Heart right ventricle (tissue), 16 donors: ENCODE measurements at places on chromosomes 1 and 21. TPM values are rescaled to one million over a fixed set of nuclear protein-coding genes. Genes with fewer than 3 reads are reported as not detected.

DNA sequence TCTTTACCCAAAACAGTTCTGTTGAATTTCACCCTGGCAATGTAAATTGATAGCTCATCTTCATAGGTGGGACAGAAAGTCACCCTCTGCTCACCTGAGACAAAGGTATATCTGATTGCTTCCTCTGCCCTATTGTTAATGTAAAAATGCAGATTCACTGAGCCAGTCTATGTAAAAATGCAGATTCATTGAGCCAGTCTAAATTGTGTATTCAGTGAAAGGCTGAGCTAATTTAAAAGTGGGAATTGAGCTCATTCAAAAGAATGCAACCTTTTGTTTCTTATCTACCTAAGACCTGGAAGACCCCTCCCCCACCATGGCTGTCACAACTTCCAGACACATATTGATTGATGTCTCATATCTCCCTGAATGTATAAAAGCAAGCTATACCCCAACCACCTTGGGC lies 4.8 kb upstream of the MYSM1 start:
- DNase-seq = no peak

DNA sequence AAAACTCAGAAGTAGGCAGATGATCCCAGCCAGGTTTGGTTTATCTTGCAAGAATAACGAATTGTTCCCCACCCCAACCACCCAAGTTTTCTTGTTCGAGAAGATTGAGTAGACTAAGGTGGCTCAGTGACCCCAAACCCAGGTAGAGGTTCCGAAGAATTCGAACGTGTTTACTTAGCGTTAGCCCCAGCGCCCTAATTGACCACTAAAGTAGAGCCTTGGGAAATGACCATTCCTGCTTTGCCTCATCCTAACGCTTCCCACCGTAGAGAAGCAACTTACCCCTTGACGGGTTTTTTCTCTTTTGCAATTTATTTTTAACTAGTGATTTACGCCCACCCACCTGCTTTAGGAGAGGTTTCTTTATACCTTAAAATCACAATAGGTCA lies 870 bp downstream of the FBXO28 start:
- DNase-seq = no peak

DNA sequence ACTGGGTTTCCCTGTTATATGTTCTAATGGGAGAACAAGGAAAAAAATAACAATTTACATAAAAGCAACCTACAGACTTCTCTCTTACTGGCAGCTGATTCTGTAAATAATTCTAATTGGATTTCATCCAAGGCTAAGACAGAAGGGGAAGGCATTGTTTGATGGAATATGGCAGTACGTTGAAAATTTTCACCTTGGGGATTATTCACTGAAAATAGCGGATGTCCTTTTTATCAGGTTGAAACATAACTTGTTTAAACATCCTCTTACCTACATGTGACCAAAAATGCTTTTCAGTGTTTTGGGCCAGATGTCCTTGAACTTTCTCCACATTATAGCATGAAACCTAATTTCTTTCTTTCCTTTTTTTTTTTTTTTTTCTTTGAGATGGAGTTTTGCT lies 24.9 kb downstream of the TSNAX start:
- DNase-seq = no peak

DNA sequence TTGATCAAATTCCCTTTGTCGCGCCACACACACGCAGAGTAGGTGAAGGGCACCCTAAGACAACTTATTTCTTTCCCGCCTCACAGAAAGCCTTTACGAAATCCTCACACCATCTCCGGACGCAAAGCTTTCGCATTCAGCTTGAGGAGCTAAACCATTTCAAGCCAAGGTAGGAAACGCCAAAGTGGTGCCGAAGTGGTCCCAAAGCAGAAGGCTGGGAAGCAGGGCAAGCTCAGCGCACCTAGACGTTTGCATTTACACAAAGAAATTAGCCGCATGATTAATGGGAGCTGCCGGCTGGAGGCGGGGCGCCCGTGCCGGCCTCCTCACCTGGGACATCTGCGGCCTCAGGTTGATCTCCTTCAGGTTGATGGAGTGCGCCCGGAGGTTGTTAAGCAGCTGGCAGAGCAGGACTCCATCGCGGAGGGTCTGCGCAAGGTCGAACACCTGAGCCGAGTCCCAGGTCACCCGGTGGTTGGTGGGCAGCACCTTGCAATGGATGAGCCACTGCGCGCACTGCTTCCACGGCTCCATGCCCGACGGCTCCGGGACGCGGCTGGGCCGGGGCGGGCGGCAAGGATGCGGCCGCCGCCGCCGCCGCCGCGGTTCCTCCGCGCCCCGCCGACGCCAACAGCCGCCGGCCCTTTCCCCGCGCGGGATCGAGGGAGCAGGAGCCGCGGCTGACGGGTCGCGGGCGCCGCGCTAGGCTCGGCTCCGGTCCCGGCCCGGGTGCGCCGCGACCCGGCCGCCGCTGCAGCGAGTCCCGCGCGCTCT lies 457 bp downstream of the VAV3 start:
- peak; percentile 21 for DNase-seq

DNA sequence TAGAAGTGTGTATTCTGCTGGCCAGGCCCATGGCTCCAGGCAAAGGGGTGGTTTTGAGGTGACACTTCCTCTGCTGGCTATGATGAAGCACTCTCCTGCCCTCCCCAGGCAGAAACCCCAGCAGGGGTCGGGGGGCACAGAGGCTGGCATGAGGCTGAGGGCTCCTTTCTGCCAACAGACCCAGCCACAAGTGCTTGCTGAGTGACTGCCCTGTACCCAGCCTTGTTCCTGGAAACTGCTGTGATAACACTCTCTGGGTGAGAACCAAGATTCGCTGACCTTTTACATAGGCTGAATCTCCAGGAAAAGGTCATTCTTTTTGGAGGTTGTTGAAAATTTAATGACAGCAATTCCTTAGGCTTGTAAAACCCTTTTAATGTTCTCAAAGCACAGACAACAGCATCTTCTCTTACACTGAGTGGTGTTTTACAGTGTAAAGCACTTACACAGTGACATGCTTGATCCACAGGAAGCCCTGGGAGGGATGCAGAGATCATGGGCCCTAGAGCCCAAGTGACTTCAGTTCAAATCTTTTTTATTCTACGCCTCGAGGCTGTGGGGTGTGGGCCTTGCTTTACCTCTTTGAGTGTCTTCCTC lies 155.5 kb upstream of the FGGY start:
- DNase-seq = peak; percentile 75

Gene PDIK1L
- 1.6 TPM for polyA plus RNA-seq
